Stimulated activated CD4-positive, alpha-beta T cell treated with anti-CD3 and anti-CD28 coated beads, TNF-alpha, amount 100 ng/mL, for 4 hours (primary cell): ENCODE measurements at places on chromosomes 1 and 21.

GRCh38 chr1:14660801-14661200, 62.3 kb downstream of the KAZN start:
- no peak for DNase-seq

GRCh38 chr1:22208973-22209378, 66.1 kb upstream of the WNT4 start:
- no peak for DNase-seq

- no peak for DNase-seq
Observed at GRCh38 chr1:234598974-234599616, 10.9 kb downstream of the IRF2BP2 start.

DNA sequence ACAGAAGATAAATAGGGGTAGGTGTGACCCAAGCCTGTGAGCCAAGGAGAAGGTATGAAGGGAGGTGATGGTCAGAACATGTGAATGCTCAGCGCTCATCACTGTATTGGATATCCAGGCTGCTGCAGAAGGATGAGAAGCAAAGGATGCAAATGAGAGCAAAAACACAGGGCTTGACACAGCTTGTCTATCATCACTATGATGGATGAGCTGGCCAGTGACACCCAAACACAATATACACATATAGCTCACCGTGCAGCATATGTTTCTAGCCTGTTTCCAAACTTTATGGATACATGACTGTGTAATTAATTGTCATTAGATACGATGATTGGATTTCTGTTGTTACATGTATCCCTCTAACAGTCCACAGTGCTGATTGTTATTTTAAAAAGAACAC, 13.8 kb upstream of the HMGN1 start:
- no peak for DNase-seq

DNA sequence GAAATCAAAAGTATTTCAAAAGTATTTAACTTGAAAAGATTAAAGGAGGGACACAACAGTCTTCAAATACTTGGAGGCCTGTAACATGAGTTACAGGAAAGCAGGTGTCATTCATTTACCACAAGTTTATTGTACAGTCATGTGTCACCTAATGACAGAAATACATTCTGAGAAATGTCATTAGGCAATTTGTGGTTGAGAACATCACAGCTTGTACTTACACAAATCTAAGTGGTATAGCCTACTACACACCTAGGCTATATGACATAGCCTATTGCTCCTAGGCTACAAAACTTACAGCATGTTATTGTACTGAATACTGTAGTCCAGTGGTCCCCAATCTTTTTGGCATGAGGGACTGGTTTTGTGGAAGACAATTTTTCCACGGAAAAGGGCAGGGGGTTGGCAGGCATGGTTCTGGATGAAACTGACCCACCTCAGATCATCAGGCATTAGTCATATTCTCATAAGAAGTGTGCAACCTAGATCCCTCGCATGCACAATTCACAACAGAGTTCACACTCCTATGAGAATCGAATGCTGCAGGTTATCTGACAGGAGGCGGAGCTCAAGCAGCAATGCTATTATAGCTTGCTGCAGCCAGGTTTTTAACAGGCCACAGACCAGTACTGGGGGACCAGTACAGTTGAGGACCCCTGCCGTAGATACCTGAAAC, 25.0 kb upstream of the PHTF1 start:
- DNase-seq = no peak
